ENCODE measurements at places on chromosomes 3 and 15.

DNA sequence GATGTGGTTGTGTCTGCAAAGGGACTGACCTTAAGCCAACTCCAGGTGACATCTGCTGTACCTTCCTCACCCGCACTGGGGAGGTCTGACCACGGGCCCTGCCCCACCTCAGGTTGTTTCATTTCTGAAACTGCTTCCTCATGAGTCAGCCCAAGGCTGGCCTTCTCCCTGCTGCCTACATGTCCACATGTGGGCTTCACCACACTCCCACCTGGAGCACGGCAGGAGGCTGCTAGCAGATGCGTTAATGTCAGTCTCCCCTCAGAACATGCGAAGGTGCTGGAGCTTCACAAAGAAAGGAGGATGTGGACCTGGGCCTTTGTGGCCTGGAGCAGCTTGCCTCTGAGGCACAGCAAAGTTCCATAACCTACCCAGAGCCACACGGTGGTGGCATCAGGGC lies 69.4 kb upstream of the PLXNA1 start:
- no peak for DNase-seq

DNA sequence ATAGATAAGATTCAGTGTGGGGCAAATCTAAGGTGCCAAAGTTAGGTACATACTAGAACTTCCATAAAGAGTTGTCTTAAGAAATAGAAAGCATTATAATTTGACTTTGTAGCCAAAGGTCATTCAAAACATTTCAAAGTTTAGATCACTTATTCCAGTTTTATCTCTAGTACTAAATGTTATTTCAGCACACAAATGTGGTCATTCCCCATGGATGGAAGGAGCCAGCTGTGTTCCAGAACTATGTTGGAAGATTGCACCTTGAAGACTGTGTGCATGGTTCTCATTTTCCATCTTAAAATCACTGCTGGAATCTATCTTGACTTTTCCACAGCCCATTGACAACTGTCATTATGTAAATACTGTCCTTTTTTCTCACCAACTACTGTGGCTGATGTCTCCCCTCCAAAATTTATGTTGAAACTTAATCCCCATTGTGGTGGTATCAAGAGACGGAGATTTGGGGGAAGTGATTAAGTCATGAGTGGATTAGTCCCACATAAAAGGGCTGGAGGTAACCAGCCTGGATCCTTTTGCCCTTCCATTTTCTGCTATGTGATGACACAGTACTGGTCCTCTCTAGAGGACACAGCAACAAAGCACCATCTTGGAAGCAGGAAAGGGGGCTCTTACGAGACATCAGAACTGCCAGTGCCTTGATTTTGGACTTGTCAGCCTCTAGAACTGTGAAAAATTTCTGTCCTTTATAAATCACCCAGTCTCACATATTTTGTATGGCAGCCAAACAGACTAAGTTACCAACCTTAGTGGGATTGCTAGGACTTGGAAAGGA lies 24.0 kb downstream of the TGFBR2 start:
- no peak for DNase-seq

- DNase-seq = peak; percentile 82
Observed at GRCh38 chr3:40179016-40179415, 130.5 kb upstream of the EIF1B start.

DNA sequence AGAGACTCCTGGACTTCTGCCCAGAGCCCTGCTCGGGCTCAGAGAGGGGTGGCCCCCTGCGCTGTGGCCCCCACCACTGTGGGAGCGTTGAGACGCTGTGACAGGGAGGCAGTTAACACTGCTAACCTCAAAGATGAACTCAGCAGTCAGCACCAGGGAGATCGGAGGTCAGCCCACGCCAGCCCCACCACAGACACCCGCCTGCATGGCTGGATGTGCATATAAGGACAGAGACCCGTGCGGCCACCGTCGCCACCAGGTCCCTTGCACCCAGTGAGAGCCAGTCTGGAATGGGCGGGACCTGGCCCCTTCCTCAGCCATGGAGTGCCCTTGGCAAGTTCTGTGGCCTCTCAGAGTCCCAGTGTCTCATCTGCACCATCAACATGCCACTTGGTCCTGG lies 48.5 kb upstream of the FURIN start:
- DNase-seq = no peak

GRCh38 chr3:190617185-190617584 lies 103.3 kb downstream of the IL1RAP start:
- DNase-seq = no peak

GRCh38 chr3:134319931-134320330 lies 54.3 kb downstream of the AMOTL2 start:
- DNase-seq = no peak

- DNase-seq = no peak
Observed at GRCh38 chr3:12956316-12956660, 114.9 kb upstream of the RPL32 start.

GRCh38 chr3:105473521-105474223 lies 107.0 kb downstream of the ALCAM start:
- peak; percentile 73 for DNase-seq

- no peak for DNase-seq
Observed at GRCh38 chr15:31304751-31305365, 21.8 kb upstream of the KLF13 start.

GRCh38 chr15:51387699-51388041 lies 46.2 kb downstream of the GLDN start:
- no peak for DNase-seq

GRCh38 chr3:3184876-3185275 lies 5.4 kb upstream of the CRBN start:
- no peak for DNase-seq

DNA sequence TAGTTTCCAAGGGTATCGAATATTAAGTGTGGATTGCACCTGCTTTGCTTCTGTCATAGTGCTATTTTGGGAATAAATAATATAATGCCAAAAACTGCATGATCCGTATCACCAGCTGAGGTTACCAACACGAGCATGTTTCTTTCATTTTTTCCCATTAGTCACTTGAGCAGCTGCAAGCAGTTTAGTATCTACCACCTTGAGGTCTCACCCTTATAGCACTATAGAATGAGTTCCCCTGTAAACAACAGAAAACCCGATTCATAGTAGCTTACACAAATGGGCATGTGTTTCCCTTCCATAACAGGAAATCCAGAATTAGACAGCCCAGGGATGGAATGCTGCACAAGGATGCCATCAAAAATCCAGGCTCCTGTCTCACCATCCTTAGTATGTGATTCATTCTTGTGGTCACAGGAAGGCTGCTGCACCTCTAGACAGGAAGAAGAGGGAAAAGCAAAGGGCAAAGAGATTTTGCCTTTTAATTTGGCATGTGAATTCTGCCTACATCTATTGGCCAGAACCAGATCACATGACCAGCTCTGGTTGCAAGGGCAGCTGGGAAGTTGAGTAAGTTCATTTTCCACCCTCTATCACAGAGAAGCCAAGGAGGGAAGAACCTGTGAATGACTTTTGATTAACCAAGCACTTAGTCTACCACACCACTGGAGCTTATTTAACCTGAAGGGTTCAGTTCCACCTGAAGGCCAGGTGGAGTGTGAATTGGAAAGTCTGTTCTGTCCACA lies 91.3 kb upstream of the SLC25A36 start:
- peak; percentile 67 for DNase-seq

DNA sequence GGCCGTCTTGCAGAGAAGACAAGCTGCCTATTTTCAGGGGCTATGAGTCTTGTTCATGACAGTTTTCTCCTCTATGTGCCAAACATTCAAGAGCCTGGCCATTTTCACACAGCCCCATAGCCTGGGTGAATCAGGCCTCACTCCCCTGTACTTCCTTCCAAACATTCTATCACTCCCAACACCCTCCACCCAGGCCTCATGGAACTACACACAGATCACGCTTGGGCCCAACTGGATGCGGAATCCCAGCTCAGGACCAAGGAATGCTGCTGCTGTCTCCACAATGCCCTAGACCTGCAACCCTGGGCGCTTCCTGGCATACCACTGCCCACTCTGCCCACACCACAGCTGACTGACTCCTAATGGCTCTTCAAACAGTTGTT lies 39.4 kb upstream of the PCSK6 start:
- DNase-seq = peak; percentile 43

DNA sequence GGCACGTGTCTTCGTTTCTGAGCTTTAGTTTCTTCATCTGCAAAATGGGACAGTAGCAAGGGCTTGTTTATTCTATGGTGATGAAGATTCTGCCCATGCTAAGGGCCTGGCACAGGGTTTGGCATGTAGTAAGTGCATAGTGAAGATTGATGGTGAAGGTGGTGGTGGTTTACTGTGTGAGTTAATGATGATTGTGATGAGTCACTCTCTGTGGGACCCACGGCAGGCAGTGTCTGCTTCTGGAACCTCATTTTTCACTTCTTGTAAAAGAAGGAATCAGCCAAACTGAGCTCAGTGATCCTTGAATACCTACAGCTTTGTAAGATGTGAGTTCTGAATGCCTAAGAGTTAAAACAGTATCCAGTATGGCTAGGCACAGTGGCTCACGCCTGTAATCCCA lies 86.2 kb upstream of the LRTM1 start:
- no peak for DNase-seq

DNA sequence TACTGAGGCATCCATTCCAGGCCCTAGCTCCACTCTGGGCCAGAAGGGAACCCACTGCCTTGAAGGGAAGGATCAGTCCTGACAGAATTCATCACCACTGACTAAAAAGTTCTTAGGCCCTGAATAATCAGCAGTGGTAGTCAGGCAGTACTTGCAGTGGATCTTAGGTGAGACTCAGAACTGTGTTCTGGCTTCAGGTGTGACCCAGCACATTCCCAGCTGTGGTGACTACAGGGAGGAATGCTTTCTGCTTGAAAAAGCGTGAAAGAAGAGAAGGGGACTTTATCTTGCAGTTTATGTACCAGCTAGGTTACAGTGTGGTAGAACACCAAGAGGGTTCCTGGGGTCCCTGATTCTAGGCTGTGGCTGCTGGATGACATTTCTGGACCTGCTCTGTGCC lies 24.9 kb upstream of the AADACL2 start:
- DNase-seq = no peak

- DNase-seq = no peak
Observed at GRCh38 chr3:72820415-72820814, 27.8 kb downstream of the SHQ1 start.

DNA sequence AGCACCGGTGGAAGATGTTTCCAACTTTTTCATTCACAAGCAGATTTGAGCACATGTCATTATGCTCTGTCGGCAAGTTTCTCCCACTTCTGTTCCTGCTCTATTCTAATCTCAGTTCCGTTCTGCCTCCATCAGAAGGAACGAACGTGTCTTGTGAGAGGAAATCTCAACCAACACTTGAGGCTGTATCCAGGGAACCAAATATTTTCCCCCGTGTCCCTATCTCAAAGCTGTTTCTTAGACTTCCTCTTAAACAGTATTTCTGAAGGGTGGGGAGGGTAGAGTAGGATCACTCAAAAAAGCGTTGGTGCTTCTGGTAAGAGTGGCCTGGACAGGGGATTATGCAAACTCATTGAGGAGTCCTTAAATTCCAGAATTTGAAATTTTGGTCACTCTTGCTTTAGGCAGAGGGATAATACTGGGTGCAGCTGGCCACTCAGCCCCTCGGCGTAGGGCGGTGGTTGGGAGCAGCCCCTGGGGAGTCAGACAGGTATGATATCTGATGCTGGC lies 54.9 kb downstream of the FRMD4B start:
- no peak for DNase-seq

GRCh38 chr15:54594115-54594514 lies 602.6 kb downstream of the RSL24D1 start:
- DNase-seq = no peak

DNA sequence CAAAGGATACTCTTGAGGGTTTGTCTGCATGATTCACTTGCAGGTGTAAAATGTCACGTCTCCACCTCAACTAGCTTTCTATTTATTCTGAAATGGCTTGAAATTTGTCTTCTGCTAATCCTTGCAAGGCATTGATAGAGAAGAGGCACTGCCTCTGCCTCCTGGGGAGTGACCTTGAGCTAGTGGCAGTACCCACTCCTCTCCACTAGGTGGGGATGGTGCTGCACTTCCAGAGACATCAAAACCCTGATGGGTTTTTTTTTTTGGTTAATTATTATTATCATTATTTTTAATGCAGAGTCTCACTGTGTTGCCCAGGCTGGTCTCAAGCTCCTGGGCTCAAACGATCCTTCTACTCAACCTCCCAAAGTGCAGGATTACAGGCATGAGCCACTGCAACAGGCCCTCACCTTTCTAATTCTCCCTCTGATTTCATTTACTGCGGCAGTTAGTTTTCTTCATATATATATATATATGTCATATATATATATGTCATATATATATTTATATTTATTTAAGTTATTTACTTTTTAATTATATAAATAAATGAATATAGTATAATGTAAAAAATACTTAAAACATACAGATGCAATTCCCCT lies 117.6 kb upstream of the EIF1B start:
- DNase-seq = no peak

- DNase-seq = no peak
Observed at GRCh38 chr15:78347586-78348543, 7.7 kb downstream of the CRABP1 start.

DNA sequence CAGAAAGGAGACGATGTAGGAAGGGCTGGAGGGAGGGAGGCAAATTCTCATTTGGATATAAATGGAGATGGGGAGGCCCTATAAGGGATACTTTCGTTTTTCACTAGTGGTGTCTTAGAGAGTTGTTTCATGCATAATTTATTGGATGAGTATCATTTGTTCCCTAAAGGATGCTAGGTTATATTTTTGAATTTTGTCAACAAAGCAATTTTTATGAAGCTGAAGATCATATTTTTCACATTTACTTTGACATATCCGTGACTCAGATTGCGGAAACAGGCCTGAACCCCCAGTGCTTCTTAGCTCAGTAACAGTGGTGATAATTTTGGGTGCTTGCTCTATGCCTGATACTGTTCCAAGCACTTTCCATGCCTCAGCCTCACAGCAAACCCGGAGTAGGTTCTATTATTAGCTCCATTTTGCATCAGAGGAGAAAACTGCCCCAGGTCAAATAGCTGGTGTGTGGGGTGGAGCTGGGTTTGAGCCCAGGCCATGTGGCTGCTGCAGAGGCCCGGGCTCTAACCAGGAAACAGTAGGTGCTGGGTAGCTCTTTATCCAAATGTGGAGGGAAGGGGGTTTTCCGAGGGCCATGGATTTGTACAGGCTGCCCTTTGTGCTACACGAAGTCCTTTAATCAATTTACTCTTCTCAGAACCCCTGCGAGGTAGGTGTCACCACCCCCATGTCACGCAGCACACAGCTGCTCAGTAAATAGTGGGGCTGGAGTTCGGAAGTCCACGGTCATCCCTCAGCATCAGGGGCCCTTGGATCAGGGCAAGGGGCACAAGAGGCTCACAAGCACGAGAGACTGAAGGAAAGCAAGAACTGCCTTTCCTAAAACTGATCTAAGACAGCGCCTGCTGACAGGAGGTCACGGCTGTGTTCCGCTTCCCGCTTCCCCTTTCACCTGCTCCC lies 99.1 kb downstream of the SLC49A4 start:
- DNase-seq = peak; percentile 80

DNA sequence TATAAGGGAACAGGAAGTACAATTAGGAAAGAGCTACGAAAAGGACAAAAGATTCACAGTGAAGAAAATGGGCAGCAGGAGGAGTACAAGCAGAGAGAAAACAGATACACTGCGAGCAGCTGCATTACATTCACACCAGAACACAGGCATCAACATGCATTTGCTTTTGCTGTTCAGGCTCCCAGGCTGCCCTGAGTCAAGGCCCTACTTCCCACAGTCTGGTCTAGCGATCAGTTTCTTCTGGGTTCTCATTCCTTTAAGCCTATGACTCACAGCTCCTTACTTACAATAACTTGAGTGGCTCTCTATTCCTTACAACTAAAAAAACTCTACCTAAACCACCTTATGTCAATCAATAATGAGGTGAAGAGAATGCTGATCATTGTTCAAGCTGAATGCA lies 24.5 kb upstream of the ZNF445 start:
- DNase-seq = no peak

GRCh38 chr15:26882112-26882511 lies 15.2 kb downstream of the GABRA5 start:
- no peak for DNase-seq

GRCh38 chr15:98127586-98127985 lies 167.1 kb downstream of the ARRDC4 start:
- no peak for DNase-seq

All from islet precursor cell (in vitro differentiated cells).